ENCODE measurements at places on chromosomes 7 and 10.
A peak's percentile ranks its signal among the peaks of the same experiment; 100 is the strongest.

DNA sequence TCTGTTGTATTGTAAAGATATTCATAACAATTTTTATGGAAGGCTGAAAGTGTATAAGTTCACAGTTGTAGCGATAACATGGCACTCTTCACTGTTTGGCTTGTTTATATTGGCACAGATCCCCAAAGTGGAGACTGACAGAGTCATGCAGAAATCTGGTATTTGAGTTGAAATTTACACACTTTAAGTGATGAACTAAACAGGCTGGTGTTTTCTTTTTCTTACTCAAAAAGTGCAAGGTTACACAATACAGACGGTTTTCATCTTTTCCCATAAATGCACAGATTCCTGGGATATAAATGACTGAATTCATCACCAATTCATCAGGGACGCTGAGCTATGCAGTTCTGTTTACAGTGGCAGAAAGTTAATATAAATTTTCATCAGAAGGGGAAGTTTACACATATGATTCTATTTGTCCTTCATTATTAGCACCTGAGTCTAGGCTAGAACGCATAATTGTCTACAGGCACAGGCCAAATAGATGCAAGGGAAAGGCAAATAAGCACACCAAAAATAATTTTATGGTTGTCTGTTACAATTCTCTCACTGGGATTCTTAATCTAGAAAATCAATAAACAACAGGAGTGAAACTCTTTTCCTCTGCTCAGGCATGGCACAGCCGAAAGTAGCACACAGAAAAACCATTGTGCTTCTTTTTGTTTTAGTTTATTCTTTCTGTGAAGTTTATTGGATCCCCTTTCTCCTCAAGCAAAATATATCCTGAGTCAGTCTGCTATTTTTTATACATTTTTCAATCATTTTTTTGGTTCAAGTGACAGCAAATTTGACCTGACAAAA is 88.0 kb downstream of the FOXP2 start:
- DNase-seq, result no peak

DNA sequence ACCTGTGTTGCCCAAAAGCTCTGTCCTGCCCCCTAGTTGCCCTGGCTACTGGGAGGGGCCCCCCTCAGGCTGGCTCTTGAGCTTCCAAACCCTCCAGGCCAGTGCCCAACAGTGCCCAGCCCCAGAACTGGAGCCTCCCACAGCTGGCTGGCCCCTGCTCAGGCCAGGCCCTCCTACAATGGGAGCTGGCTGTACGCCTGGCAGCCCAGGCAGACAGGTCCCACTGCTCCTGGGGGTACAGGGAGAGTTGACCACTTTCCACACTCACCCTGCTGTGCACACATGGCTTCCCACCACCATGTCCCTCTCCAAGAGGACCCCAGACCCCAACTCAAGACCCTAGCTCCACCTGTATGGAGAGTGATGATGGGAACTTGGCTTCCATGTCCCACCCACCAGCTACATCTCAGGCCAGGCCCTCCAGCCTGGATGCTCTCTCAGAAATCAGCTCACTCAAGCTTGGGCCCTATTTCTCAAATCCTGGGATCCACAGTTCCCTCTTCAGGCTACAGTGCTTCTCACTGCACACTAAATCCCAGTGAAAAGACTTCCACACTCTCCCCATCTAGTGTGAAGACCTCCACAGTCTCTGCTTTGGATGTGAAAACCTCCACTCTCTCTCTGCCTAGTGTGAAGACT is 92.6 kb downstream of the OAT start:
- no peak for DNase-seq

- DNase-seq, result no peak
These were observed 2.0 kb downstream of the YWHAG start for GRCh38 chr7:76356823-76357222.

DNA sequence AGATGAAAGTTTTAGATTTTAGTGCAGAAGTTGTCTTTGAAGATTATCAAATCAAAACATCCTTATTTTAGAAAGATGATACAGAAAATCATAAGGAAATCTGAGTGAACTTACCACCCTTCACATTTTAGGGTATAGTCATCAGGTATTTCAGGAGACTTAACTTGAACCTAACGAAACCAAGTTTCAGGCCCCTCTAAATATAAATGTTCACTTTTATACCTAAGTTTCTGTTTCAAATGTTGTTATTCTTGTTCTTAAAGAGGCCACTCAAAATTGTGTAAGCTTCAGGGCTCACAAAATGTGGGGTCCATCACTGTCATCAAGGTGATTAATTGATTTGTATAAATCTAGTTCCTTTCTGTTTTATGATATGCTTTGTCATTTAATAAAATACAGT is 216.2 kb downstream of the KIAA1217 start:
- no peak for DNase-seq

GRCh38 chr7:55240418-55241142 is 124.6 kb upstream of the LANCL2 start:
- DNase-seq, result no peak

DNA sequence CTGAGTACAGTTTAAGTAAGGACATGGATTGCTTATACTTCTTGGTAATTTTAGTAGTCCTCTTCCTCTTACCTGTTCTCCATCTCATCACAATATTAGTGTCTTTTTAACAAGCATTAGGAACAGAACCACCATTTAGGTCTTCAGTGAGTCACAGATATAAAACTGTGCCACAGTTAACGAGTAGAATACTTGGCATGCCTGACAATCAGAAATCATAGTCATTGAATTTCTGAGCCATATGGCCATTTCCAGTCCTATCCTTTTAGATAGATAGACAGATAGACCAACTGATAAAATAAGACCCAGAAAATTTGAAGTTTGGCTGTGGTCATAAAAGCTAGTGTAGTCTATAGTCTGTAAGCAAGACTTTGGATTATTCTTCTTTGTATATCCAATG is 71.1 kb downstream of the GBF1 start:
- no peak for DNase-seq

- DNase-seq, result no peak
These were observed 5.7 kb downstream of the PDK4 start for GRCh38 chr7:95590387-95591248.

GRCh38 chr7:15433151-15433550 is 128.7 kb downstream of the AGMO start:
- no peak for DNase-seq

DNA sequence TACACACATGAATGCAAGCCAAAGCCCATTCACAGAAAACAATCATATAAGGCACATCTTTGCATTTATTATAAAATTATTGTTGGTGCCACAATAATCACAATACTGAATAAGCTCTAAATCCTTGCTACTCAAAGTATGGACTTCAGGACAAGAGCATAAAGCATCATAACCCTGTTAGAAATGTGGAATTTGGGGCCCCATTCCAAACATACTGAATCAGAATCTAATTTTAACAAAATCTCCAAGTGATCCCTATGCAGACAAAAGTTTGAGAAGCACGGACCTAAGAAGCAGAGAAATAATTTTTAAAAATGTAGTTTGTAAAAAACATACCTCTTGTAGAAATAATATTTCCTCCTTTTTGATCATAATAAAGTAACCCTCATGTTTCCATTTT is 199.2 kb downstream of the IMMP2L start:
- no peak for DNase-seq

DNA sequence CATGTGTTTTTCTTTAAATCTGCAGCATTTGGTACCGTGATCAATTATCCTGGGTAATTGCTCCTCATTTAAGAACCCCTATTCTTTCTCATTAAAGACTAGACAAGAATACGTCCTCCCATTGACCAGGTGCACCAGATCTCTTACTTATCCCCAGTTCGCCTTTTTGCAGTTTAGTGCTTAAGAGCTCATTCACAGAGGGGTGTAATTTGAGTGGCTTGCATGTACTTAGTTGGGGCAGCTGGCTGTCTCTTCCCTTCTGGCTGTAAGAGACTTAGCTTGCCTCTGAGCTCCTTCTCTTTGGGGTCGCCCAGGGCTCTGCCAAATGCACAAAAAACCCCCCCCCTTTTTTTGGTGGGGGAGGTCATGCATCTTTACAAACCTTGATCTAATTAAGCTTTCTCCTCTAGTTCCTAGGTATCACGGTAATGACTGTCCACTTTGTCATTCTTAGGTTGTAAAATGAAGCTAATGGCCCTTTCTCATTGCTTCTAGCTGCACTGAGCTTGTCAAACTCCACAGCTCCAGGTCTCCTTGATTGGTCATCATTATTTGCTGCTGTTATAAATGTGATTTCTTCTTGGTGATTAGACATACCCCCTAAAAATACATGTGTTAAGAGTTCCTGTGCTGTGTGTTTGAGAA is 26.3 kb downstream of the GAD2 start:
- DNase-seq, result no peak

GRCh38 chr10:43958071-43958432 is 309.4 kb upstream of the ZNF32 start:
- DNase-seq, result no peak

DNA sequence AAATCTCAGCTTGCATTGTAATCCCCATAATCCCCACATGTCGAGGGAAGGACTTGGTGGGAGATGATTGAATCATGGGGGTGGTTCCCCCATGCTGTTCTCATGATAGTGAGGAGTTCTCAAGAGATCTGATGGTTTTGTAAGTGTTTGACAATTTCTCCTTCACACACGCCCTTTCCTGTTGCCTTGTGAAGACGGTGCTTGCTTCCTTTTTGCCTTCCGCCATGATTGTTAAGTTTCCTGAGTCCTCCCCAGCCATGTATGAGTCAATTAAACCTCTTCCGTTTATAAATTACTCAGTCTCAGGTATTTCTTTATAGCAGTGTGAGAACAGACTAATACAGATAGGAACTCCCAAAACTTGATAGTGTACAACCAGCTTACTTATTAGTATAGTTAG is 98.6 kb downstream of the CREM start:
- DNase-seq, result no peak

DNA sequence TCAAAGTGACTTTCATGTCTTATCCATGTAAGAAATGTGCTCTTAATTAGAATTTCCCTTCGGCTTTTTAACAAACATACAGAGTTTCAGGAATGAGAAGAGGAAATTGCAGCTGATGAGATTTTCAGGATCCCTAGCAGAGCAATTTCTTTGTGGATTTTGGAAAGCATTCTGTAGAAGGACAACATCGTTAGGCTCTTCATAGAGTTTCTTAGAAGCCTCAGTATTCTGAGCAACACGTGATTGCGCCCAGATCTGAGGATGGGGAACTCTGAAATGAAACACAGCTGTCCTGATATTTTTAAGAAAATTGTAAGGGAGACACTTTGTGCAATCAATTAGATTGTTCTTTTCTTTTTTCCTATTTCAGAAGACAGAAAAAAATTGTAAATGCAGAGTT is 85.8 kb downstream of the LHFPL3 start:
- DNase-seq, result no peak

- no peak for DNase-seq
These were observed 167.2 kb downstream of the EVX1 start for GRCh38 chr7:27409776-27410175.

- DNase-seq, result no peak
These were observed 39.1 kb upstream of the ZNF273 start for GRCh38 chr7:64863969-64864368.

- DNase-seq, result no peak
These were observed 494 bp upstream of the CFAP43 start for GRCh38 chr10:104232613-104233102.

- no peak for DNase-seq
These were observed 652 bp downstream of the HMX2 start for GRCh38 chr10:123148414-123149161.

- no peak for DNase-seq
These were observed 46.1 kb upstream of the GRB10 start for GRCh38 chr7:50828801-50829200.

DNA sequence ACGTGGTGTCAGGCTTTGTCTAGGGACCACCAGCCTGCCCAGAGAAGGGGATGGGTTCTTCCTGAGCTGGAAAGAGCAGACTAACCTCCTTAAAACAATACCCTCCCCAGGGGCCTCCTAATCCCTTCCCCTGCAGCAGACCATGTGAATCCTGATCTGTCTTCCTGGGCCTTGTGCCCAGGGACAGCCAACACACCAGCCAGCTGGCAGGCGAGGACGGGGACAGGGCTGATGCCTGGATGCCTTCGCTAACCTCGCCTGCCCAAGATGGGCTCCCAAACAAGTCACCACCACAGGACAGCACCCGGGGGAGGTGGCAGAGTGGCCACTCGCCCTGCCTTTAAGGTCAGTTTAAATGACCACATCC is 17.6 kb downstream of the PODXL start:
- DNase-seq, result no peak

- no peak for DNase-seq
These were observed 56.5 kb upstream of the PFKFB3 start for GRCh38 chr10:6146013-6146785.

- peak; percentile 39 for DNase-seq
These were observed 37.7 kb downstream of the LRMDA start for GRCh38 chr10:75469006-75469616.

DNA sequence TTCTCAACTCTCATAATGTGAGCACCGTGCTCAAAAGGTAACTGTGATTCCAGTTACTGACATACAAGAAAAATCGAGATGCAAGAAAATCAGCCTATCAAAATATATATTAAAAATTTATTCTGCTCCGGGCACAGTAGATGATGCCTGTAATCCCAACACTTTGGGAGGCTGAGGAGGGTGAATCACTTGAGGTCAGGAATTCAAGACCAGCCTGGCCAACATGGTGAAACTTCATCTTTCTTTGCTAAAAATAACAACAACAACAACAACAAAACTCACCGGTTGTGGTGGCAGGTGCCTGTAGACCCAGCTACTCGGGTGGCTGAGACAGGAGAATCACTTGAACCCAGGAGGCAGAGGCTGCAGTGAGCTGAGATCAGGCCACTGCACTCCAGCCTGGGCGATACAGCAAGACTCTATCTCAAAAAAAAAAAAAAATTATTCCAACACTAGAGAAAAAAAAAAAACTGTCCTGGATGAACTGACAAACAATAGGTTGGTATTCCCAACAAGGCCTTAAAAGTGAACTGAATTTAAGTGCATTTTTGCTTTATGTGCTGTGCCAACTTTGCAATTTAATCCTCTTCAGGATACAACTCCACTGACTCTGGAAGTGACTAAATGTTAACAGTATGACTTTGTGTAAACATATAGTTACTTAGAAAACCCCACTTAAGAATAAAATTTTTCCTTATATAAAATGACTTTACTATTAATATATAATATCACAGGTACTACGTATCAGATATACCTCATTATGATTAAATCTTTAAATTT is 51.1 kb downstream of the JMJD1C start:
- peak; percentile 43 for DNase-seq

DNA sequence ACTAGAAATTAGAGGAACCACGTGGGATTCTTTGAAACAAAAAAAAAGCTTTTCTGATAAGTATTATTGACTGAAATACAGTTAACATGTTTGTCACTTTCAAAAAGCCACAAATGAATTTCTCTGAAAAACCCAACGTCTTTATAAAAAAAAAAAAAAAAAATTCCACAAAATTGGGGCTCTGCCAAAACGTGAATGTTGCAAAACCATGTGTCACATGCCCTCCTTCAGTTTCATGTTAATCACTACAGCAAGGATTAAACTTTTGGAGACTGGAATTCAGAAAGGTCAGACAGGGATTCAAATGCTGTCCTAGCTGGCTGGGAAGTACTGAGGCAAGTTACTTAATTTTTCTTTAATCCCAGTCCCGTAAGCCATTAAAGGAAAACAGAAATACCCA is 278.0 kb upstream of the KLF14 start:
- peak; percentile 68 for DNase-seq

All from AG04450 (cell line).